NCI-H510A treated with DMSO at 0.1 percent for 48 hours (cell line): ENCODE measurements at places on chromosomes 11 and 22.

- no peak for DNase-seq
These were observed 56.9 kb downstream of the PARVA start for GRCh38 chr11:12434325-12434654.

GRCh38 chr22:30245985-30246813 lies at the start of gene LIF:
LIF (minus strand) TSS chr22:30246759; CDS start chr22:30246695, 64 bp downstream.
- DNase-seq = peak; percentile 46

DNA sequence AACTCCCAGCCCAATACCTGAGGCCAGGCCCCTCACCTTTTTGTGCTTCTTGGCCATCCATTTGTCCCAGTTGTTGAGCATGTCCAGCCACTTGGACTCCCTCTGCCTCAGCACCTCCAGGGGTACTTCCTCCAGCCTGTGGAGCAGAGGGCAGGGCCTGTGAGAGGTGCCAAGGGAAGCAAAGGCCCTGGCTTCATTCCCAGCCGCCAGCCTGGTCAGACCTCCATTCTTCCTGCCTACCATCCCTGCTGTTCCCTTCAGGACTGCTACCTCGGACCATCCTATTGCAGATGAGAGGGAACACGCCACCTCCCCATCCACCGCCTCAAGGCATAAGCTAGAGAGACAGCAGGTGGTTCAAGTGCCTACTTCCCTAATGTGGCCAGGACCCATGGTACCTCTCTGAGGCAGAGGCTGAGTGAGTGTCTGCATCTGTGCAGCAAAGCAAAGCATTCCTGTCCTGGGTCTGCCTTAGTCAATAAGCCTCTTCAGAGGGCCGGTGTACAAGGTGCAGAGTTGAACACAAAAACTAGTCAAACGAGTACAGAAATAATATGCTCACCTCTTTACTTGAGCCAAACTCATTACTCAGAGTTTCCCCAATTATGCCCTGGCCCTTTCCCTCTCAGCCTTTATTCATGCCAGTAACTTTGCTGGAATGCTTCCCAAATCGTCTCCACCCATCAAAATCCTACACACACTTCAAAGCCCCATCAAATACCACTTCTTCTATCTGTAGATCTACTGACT lies 15.4 kb upstream of the CASTOR1 start:
- peak; percentile 27 for DNase-seq

DNA sequence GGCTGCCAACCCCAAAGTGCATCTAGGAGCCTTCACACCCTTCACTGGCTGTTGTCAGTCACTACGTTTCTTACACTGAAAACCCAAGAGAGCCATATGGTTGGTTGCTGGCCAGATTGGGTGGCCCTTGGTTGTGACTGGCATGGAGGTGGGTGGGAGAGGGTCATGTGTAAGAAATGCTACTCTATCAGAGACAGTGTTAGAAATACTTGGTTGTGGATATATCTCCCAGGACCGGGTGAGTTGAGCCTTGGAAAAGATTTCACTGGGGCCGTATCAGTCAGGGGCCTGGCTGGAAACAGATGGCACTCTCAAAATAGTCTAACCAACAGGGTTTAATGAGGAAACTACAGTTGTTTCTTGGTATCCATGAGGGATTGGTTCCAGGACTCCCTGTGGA lies 15.2 kb downstream of the ENDOD1 start:
- DNase-seq = no peak

DNA sequence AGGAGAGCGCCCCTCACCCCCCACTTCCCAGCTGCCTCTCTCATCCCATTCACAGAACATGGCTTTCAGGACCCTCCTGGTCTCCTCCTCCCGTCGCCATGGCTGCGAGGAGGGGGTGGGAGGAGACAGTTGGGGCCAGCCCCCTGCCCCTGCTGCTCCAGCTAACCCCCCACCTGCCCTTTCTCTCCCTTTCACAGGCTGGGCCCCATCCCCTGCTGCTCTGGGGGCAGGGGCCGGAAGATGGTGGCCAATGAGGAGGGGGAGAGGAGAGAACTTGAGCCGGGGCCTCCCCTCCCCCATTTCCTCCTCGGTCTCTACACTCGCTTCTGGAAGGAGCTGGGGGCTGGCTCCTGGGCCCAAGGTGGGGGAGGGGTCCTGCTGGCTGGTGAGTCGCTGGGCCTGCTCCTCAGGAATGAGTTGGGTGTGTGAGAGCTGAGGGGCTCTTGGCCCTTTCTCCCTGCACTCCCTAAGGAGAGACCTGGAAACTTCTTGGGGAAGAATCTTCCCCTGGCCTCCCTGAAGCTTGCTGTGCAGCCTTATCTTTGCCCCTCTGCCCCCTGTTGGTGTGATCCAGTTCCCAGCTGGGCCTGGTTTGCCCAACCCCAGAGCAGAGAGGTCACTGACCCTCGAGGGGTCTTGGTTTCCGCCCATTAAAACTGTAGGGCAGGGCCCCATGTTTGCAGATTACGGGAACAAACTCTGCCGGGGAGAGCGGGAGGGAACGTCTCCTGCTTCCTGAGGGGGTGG lies 10.2 kb downstream of the YPEL4 start:
- no peak for DNase-seq

- DNase-seq = no peak
These were observed 21.6 kb upstream of the NUP160 start for GRCh38 chr11:47869544-47870393.

DNA sequence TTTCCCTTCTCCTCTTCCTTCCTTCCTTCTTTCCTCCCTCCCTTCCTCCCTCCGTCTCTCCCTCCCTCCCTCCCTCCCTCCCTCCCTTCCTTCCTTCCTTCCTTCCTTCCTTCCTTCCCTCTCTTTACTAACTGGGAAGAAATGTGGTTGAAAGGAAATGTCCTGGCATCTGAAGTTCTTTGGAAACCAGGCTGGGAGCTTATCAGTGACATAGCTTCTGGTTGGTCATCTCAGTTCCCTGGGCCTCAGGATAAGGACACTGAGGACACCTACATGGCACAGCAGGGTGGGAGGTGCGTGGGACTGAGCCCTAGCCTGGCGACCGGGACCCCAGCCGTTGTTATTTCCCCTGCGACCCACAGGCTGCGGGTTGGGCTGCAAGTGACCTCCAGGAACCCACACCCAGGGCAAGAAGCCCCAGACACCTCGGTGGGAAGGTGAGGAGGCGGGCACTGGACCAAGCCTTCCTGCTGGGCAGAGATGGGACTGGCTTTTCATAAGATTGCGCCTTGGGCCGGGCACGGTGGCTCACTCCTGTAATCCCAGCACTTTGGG lies 1486.5 kb downstream of the TBC1D22A start:
- no peak for DNase-seq

DNA sequence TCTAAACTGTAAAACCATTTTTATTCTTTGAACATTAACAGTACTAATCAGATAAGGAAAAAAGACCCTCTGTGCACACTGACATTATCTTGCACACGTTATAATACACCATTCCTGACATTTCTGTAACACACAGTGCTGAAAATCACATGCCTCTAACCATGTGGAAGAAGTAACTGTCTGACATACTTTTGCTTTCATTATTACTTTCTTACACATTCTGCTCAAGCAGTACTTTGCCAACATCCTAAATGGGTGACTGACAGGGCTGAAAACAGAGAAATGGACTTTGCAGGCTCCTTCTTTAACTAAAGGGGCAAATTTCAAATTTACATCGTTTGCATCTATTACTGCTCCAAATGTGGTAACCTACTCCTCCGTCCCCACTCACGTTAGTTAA lies 22.8 kb upstream of the TP53AIP1 start:
- DNase-seq = no peak

DNA sequence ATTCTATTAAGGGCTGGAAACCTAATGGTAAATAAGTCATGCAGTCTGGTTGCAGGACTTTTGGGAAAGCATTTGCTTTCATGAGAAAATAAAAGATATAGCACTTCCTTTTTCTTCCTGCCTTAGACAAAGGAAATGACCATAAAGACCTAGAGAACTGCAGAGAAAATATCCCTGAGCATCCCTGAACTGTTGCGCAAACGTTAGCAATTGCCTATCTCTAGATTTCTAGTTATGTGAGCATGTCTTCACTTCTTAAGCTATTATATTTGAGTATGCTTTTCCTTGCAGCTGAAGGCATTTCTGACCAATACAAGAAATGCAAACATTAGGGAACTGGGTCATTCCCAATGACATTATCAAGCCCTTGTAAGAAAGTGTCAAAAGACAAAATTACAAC lies 110.6 kb downstream of the KIF18A start:
- no peak for DNase-seq

GRCh38 chr11:61683961-61684869 lies 4.0 kb downstream of the DAGLA start:
- DNase-seq = no peak

GRCh38 chr11:12157241-12157661 lies 46.9 kb downstream of the MICAL2 start:
- DNase-seq = no peak

GRCh38 chr22:33986167-33986771 lies 66.0 kb upstream of the LARGE1 start:
- DNase-seq = no peak

- DNase-seq = no peak
These were observed 3.2 kb upstream of the GNAZ start for GRCh38 chr22:23067023-23067650.

- DNase-seq = peak; percentile 69
These were observed 453.7 kb downstream of the INSC start for GRCh38 chr11:15568440-15568839.

DNA sequence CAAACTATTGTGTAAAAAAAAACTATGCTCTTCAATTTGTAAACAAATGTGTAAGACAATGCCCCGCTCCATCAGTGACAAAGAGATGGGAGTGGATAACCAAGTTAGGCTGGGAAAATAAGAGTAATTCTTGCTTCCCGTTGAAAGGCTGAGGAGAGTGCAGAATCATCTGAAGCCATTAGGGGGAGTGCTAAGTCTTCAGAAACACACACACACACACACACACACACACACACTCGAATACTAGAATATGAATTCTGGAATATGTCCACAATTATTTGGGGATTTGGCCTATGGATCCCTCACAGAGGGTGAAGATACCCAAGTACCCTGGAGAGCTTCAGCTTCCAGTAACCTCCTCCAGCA lies 27.8 kb upstream of the ROBO3 start:
- peak; percentile 15 for DNase-seq

DNA sequence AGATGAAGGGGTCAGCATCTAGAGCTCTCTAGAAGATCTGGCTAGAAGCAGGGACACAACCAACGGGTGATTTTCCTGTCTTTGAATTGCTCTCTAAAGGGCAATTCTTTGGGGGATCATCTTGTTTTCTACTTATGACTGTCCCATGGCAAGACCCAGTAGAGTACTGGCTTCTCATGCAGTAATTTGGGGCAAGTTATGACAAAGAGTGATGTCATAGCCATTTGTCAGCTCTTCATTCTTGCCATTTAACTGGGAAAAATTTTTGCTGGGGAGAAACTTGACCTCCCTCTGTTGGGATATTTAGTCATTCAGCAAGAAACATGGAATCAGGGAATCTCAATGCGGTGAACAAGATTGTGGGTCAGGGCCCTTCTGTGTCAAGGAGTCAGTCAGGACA lies 80.4 kb downstream of the SLC1A2 start:
- no peak for DNase-seq

GRCh38 chr11:76209973-76210930 lies 4.0 kb upstream of the WNT11 start:
- DNase-seq = peak; percentile 31

DNA sequence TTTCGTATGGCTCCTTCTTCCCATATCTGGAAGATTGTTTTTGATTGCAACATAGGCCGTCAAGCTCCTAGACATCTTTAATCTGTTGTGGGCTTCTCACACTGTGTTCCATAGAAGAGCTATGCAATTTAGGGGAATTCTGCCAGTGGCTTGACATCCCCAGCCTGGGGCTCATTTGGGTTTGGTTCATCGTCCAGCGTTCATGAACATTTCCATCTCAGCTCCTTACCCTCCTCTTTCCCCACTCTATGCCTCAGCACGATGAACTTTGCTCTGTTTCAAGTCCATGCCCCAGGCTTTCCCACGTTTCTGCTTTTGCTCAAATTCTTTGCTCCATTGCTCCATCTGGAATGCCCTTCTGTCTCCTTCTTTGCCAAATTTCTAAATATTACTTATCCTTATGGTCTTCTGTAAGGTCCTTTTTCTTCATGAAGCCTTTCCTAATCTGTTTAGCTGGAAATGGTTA lies 26.1 kb upstream of the CLMP start:
- no peak for DNase-seq

- DNase-seq = peak; percentile 60
These were observed 20.2 kb downstream of the RTN4RL2 start for GRCh38 chr11:57480409-57481137.

DNA sequence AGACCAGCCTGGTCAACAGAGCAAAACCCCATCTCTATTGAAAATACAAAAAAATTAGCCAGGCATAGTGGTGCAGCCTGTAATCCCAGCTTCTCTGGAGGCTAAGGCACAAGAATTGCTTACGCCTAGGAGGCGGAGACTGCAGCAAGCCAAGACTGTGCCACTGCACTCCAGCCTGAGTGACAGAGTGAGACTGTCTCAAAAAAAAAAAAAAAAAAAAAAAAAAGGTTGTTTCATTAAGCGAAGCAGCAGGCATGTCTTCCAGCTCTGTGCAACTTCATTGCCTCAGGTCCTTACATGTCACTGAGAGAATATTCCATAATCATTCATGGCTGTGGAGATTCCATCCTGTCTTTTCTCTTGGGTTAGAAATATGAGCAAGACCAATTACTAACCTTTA lies 16.9 kb downstream of the GAB2 start:
- no peak for DNase-seq

GRCh38 chr11:31810779-31811647 lies at the start of gene PAX6:
PAX6 (minus strand) TSS chr11:31811322; CDS start chr11:31806411, 4,911 bp downstream.
- no peak for DNase-seq

- no peak for DNase-seq
These were observed 71.8 kb downstream of the ATG16L2 start for GRCh38 chr11:72885749-72886609.

- no peak for DNase-seq
These were observed 6.2 kb downstream of the GRAMD4 start for GRCh38 chr22:46626356-46626755.

- no peak for DNase-seq
These were observed 88.5 kb downstream of the MYEOV start for GRCh38 chr11:69382131-69383128.

DNA sequence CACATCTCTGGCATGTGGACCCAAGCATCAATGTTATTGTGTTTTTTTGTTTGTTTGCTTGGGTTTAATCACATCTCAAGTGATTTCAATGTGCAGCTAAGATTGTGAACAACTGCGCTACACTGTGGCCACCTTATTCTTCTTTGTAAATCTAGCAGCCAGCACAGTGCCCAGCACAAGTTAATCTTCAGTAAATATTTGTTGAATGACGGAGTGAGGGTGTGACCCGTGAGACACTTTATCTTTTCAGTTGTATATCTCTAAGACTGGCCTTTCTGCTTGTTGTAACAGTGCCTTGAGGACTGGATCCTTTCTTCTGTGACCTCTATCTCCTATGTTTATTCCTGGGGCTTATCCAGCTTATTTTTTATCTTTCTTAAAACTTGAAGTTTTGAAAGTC lies 21.4 kb upstream of the AMOTL1 start:
- no peak for DNase-seq

- DNase-seq = no peak
These were observed 39.1 kb downstream of the ANKK1 start for GRCh38 chr11:113426686-113427085.

GRCh38 chr11:409600-410483 lies 5.0 kb downstream of the SIGIRR start:
- no peak for DNase-seq
